ENCODE measurements at places on chromosomes 5 and 9. TPM values are rescaled to one million over a fixed set of nuclear protein-coding genes. Genes with fewer than 3 reads are reported as not detected.

- no peak for ATAC-seq
These were observed 848.2 kb upstream of the DMAC1 start for GRCh38 chr9:8647824-8648223.

DNA sequence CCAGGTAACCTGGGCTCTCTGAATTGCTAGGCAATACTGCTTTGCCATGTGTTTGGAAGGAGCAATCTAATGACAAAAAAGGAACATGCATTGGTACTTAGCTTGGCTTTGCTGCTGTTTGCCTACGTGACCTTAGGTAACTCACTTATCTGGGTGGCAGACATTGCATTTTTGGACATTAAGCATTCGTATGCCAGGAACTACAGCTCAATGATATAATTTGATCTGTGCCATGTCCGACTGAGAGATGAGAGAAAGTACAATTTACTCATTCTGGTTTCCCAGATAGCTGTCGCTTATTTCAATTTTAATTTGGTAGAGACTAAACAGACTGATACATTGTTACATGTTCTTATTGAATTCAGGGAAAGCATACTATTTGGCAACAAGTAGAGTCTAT is 63.2 kb upstream of the FRRS1L start:
- no peak for ATAC-seq

GRCh38 chr9:113741886-113742854 is 133.9 kb upstream of the ZNF618 start:
- no peak for ATAC-seq

- ATAC-seq = peak; percentile 88
These were observed 603 bp downstream of the TMEM268 start for GRCh38 chr9:114611516-114612271.

- ATAC-seq = no peak
These were observed 88.3 kb downstream of the SLC38A9 start for GRCh38 chr5:55623789-55624188.

The PCDHB10 gene
- total RNA-seq = 0.64 TPM

The SPATA31D4 gene
- total RNA-seq = not detected
